ENCODE measurements at places on chromosomes 7 and 10.

- no peak for DNase-seq
Measured at GRCh38 chr10:99565166-99565565, 32.4 kb downstream of the NKX2-3 start.

- DNase-seq: no peak
Measured at GRCh38 chr10:27072436-27073114, 27.7 kb downstream of the ANKRD26 start.

GRCh38 chr10:72808001-72808400, 85.5 kb upstream of the OIT3 start:
- no peak for DNase-seq

- no peak for DNase-seq
Measured at GRCh38 chr10:89954787-89955566, 253.6 kb downstream of the KIF20B start.

DNA sequence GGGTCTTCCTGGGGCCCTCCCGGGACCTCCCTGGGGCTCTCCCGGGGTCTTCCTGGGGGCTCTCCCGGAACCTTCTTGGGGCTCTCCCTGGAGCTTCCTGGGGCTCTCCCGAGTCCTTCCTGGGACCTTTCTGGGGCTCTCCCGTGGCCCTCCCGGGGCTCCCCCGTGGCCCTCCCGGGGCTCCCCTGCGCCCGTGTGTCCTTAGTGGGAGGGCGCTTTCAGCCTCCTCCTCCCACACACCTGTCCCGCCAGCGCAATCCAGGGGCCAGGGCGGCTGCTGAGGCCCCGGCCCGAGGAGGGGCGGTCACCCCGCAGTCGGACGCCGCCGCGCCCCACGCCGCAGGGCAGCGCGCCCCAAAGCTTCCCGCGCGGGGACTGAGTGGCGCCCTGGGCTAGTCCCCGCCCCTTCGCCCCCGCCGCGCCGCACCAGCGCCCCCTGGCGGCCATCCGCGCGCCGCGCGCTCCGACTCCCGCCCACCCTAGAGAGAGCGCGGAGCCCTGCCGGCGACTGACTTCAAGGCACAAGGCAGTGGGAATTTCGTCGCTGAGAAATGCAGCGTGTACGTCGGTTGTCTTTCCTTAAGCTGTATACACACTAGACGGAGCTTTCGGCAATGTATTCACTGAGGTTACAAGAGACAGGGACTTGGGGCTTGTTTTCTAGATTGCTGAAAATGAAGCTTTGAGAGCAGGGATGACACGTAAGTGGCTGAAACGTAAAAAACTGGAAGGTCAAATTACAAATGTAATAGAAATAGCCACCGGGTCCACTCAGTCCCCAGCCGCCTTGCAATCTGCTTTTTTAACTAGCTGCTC, 47.1 kb downstream of the INSIG1 start:
- DNase-seq: peak; percentile 87

DNA sequence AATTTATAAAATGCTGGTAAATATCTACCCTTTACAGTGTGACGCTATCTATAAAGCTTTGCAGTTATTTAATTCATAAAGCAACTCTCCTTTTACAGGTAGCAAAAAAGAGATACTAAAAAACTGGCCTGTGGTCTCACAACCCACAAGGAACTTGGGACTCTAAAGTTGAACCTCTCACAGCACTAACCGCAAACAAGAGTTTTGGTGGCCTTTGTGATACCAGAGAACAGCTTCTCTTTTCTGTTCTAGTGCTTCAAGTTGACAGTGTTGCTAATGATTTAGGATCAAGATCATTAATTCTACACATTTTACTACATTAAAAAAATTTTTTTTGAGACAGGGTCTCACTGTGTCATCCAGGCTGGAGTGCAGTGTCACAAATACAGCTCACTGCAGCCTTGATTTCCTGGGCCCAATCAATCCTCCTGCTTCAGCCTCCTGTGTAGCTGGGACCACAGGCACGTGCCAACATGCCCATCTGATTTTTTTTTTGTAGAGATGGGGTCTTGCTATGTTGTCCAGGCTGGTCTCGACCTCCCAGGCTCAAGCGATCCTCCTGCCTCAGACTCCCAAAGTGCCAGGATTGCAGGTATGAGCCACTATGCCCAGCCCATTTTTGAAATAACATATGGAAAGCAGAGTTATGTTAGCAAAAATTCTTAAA, 56.0 kb upstream of the ST8SIA6 start:
- DNase-seq: no peak

GRCh38 chr10:29280488-29280840, 8.4 kb upstream of the LYZL1 start:
- DNase-seq: no peak

DNA sequence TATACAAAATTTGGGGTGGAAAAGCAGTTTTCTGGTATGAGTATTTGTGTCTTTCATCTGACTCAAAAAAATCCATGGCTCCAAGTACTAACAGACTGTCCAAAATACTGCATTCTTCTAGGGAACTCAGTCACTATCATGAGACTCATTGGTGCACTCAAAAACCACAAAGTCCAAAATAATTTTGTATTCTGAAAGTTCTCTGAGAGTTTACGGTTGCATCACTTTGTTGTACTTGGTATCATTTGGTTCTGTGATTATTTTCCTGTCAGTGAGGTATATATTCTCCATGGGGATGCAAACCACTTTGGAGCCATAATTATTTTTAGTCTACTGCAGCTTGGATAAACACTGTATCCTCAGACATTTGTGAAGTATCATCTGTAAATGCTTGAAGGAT, 28.0 kb upstream of the CABCOCO1 start:
- DNase-seq: no peak

GRCh38 chr10:129391464-129391863, 75.6 kb upstream of the MGMT start:
- DNase-seq: no peak

DNA sequence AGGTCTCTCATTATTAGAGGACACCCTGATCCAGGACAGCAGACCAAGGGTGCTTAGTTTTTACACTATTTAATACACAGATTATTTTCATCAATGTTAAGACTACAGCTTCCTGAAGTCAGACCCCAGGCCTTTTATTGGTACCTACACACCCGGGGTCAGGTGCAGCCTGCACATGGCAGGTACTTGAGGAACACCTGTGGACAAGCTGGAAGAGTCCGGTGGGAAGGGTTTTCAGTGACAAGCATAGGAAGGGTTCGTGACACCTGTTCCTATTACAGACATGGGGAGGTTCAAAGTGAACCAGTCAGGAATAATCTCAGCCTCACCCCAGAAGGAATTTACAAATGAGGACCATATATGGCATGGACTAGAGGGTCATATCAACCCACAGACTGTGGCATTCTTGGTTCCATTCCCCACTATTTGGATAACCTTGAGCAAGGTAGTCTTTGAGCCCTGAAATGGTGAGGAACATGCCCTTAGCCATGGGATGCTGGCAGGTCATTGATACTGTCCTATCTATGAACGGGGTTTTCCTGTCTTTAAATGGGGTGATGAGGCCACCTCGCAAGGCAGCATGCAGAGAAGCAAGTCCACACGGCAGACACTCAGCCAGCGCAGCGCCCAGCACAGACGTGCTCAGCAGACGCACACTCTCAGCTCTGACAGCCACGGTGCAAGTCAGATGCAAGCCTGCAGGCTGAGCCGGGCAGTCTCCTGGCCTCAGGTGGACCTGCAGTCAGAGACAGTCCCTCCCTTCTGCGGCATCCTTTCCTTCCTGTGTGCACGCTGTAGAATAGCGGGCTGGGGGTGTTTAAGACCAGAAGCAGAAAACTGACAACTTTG, 624.9 kb downstream of the PTPRN2 start:
- DNase-seq: no peak

DNA sequence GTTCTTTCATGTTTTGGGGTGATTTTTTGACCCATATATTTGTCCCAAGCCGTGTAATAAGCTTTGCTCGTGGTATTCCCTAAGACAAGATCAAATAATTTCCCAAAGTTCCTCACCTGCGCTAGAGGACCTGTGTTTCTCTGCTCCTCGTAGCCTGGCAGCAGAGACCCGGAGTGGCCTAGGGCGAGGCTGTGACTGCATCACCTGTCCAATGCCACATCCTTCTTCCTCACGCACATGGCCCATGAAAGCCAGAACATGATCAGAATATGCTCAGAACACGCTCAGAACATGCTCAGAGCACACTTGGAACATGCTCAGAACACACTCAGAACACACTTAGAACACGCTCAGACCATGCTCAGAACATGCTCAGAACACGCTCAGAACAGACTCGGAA, 23.8 kb downstream of the EN2 start:
- no peak for DNase-seq

DNA sequence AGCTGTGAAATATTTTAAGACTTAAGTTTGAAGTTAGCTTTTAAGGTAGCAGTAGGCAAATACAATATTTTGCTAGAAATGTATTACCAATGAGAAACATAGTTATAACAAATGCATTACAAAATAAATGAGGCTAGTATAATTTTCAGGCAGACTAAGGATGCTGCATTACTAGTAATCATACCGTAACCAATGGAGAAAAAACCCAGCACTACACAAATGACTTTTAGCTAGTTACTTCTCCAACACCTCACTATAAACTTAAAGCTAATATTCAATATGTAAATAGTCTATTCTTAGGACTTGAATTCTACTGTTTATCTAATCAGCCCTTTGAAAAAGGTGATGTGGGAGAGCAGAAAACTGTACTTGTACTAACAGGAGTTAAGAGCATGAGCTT, 285.3 kb upstream of the KLF14 start:
- DNase-seq: no peak

GRCh38 chr7:137820156-137820555, 26.6 kb downstream of the DGKI start:
- DNase-seq: no peak

GRCh38 chr10:12130237-12130872, 878 bp downstream of the SEC61A2 start:
- peak; percentile 38 for DNase-seq

GRCh38 chr10:133388236-133388972, 5.6 kb upstream of the MTG1 start:
- no peak for DNase-seq

DNA sequence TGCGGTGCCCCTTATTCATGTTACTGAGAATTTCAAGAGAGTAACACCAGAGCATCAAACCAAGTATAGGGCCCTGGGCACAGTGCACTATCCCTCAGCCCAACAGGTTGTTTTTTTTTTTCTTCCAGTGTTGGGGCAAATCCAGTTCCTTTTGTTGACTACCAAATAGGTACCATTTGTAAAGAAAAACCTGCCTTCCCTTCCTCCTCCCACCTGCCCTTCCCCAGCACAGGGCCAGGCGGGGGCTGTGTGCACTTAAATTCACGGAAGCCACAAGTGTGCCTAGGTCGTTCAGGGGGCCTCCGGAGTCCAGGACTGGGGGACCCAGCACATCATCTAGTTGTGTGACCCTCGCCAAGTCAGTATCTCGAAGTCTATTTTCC, 595 bp upstream of the SFXN4 start:
- no peak for DNase-seq

- DNase-seq: no peak
Measured at GRCh38 chr7:111274857-111275256, 183.9 kb downstream of the LRRN3 start.

DNA sequence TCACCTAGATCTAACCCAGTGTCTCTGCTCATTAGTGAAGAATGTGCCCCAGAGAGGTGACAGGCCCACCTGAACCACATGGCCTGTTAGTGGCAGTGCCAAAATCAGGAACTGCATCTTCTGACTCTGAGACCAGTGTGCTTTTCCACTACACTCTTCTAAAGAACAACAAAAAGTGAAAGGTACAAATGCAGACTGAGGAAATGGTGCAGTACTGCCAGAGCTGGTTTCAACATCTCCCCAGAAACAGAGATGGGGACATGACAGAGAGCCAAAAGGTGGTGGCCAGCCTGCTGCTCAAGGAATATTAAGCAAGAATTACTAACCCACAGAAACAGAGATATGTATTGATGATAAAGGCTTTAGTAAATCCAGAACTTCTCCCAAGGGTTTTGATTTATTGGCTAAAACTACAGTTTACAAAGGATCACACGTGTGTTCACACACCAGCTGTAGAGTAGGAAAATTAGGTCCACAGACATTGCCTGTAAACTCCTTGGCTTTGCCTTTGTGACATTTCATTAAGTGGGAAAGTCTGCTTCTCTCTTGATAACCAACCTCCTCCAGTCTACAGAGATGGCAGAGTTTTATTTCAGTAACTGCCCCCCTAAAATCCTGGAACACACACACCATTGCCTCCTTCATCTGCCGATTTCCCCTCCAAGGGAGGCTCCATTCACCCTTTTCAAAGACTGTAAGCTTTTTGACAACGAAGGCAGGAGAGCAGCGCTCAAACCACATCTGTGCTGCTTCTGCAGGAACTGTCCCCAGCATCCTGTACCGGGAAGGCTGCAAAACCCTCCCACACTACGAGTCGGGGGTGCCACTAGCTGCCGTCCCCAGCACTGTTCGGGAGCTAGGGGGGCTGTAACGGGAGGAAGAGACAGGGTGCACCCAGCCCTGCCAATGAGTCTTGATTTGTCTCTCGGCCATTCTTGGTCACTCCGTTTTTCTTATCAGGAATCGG, 29.8 kb downstream of the GSDME start:
- DNase-seq: peak; percentile 48

DNA sequence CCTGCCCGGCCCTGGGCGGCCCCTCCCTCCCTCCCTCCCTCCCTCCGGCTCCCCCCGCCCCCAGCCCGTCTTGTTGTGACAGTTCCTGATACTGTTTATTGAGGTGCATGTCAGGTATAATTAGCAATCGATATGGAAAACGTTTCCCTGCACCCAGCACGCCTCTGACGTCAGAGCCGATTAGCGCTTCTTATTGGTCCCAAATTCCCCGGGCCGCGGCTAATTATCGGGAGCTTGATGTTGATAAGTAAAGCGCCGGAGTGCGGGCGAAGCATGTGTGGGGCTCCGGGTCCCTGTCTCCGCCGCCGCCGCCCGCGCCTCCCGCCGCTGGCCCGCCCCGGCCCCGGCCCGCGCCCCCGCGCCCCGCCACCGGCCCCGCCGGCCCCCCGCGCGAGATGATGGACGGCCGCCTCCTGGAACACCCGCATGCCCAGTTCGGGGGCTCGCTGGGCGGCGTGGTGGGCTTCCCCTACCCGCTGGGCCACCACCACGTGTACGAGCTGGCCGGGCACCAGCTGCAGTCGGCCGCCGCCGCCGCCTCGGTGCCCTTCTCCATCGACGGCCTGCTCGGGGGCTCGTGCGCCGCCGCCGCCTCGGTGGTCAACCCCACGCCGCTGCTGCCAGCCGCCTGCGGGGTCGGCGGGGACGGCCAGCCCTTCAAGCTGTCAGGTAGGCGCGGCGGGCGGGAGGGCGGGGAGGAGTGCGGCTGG, at the start of gene UNCX:
Gene UNCX, plus strand, starts transcription at position 250 of the 710 bp plus-strand sequence. Its CDS starts 146 bp downstream, at position 396.
- no peak for DNase-seq

DNA sequence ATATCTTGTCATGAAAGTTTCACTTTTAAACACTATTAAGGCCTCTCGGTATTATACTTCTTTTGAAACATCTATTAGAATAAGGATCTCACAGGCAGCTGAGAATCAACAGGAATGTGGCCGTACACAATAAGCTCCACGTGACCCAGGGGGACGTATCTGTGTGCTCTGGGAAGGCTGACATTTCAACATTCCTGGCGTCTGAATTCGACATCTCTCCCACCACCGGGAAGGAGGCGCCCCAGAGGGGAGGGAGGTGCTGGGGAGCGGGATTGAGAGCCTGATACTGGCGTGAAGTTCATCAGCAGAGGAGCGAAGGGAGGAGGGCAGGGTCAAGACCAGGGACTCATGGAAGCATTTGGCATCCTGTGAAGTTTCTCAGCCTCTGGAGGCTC, 401.3 kb downstream of the DNAJB6 start:
- DNase-seq: no peak
